Esophagus muscularis mucosa (tissue), 4 donors: ENCODE measurements at places on chromosomes 11 and 22. TPM values are rescaled to one million over a fixed set of nuclear protein-coding genes. Genes with fewer than 3 reads are reported as not detected.
A peak's percentile ranks its signal among the peaks of the same experiment; 100 is the strongest.

DNA sequence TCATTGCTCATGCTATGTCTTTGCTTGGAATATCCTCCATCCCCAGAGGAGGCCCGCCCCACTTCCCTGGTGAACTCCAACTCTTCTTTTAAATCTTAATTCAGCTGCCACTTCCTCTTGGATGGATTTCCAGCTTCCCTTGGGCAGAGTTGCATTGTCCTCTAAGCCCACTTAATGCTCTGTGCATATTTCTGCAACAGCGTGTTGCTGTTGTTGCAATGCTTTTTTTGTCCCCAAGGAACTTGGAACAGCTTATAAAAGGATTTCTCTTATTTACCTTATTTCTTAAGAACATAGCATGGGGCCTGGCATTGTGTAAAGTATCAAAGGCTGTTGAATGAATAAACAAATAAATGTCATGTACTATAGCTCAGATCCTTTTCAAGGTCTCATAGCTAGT is 507.4 kb downstream of the METTL15 start:
- H3K27me3 ChIP-seq: no peaks in the 10 kb centered on the region
- H3K36me3 ChIP-seq: no peaks in the 10 kb centered on the region
- no peak for DNase-seq
- H3K27ac ChIP-seq: no peak overlapping the region
- no peaks in the 10 kb centered on the region for H3K4me1 ChIP-seq

DNA sequence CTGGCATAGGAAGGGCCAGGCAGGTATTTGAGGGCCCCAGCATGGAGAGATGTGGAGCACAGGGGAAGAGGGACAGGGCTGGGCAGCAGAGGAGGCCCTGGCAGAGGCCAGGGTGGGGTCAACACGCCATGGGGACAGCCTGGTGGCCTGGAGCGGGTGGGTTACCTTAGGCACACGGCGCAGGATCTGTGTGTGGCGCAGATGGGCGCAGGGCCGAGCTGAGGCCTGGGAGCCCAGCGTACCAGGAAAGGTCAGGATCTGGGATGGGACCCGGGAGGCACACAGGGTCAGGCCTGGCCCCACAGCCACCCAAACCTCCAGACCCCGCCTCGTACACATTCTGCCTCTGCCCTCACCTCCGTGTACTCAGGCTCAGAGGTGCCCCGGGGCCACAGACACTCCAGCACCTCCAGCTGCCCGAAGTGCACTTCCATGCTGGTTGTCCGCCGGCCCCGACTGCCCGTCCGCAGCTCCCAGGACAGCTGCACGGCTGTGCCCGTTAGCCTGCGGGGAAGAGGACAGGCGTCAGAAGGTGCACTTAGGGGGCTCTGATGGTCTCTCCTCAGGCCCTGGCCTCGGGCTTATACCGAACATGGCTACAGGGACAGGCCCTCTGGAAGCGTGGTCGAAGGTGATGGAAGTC is 6.4 kb downstream of the ATG2A start:
- no peak overlapping the region for H3K4me3 ChIP-seq
- H3K27ac ChIP-seq: no peak overlapping the region
- H3K27me3 ChIP-seq: no peaks in the 10 kb centered on the region
- DNase-seq: no peak

DNA sequence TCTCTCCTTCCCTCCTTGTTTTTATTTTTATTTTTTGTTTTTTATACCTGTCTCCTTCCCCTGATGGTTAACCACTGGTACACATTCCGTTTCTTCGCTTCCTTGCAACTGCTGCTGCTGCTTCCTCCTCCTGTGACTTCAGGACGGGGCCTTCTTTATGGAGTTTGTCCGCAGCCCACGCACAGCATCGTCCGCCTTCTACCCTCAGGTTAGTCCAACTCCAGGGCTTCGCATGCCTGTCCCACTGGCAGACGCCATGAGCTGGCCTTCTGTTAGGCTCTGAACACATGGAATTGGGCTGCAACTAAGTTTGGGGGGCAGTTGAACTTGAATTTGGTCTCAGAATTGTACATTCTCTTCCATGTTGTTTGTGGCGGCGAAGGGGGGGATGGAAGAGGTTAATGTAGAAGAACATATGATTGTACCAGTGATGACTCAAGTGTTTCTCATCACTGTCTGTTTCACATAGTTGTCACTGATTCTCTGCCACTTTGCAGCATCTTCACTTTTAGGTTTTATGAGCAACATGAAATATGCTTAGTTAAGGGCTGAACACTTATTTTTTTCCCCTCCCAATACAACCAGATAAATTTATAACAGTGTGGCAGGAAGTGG is 83.0 kb upstream of the YWHAH start:
- H3K4me1 ChIP-seq: no peaks in the 10 kb centered on the region
- no peaks in the 10 kb centered on the region for H3K27me3 ChIP-seq
- H3K36me3 ChIP-seq: peaks cover 10% of the 10 kb centered on the region
- no peak for DNase-seq
- no peak overlapping the region for H3K4me3 ChIP-seq

GRCh38 chr22:41380993-41381328 is 781 bp upstream of the TEF start:
- H3K27ac ChIP-seq: peak overlapping the region; percentile 99
- peak; percentile 95 for DNase-seq
- H3K27me3 ChIP-seq: no peaks in the 10 kb centered on the region
- H3K36me3 ChIP-seq: peaks cover 6% of the 10 kb centered on the region

- no peaks in the 10 kb centered on the region for H3K27me3 ChIP-seq
- H3K27ac ChIP-seq: no peak overlapping the region
- DNase-seq: no peak
- no peaks in the 10 kb centered on the region for H3K36me3 ChIP-seq
Observed at GRCh38 chr11:21564833-21565682, 627.8 kb upstream of the ANO5 start.

- no peaks in the 10 kb centered on the region for H3K27me3 ChIP-seq
- no peaks in the 10 kb centered on the region for H3K4me1 ChIP-seq
- no peaks in the 10 kb centered on the region for H3K36me3 ChIP-seq
- H3K4me3 ChIP-seq: no peak overlapping the region
- H3K27ac ChIP-seq: no peak overlapping the region
Observed at GRCh38 chr22:17359501-17359900, 9.8 kb upstream of the CECR2 start.

DNA sequence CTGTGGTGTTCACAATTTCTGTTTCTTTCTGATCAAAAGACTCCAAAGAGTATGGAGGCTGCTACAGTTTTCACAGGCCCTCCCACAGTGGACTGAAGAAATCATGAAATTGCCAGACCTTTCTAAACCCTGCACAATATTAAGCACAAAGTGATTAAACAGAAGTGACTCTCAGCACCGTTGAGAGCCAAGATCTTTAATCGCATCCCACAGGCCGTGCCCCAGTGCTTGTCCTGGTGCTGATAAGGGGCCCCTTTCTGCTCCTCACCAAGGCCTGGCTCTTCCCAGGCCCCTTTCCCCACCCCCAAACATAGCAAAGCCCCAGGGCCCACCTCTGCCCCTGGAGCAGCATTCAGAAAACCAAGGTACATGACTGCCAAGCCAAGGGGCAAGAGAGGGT is 57.4 kb upstream of the BMAL1 start:
- DNase-seq: no peak
- H3K27ac ChIP-seq: no peak overlapping the region
- no peaks in the 10 kb centered on the region for H3K27me3 ChIP-seq
- H3K36me3 ChIP-seq: no peaks in the 10 kb centered on the region

DNA sequence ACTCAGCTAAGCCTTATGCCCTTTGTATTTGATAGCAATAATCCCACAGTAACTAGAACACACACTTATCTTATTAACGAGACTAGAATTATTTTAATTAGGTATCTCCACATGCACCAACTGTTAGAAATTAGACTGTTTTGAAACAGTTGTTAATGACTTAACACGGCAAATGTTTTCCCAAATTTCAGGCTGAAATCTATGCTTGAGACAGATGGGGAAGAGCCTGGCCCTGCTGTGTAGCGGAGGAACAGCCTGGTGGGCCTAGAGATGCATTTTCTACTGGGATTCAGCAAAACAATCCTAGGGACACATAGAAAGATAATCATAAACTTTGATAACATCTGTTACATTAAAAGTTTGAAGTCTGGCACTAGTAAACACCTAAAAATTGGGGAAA is 273.4 kb downstream of the TTC28 start:
- peaks cover 16% of the 10 kb centered on the region for H3K4me1 ChIP-seq
- H3K4me3 ChIP-seq: no peak overlapping the region
- H3K27me3 ChIP-seq: no peaks in the 10 kb centered on the region
- H3K27ac ChIP-seq: no peak overlapping the region
- no peaks in the 10 kb centered on the region for H3K36me3 ChIP-seq

DNA sequence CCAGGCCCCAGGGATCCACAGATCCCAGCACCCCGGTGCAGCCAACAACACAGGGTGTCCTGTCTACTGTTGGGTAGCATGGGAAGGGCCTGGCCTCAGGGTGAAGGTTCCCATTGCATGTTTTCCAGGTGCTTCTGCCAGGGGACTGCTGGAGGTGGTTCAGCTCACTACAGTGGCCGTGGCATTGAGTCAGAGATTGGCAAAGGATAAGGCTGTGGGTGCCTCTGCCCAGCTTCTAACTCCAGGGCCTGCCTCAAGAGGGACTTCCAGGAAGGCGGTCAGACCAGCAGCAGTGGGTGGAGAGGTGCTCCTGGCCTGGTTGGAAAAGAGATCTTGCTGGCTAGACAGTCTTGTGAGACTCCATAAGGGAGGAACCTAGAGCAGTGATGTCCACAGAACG is 20.9 kb downstream of the CSNK1E start:
- no peak overlapping the region for H3K4me3 ChIP-seq
- no peak for DNase-seq
- peaks cover 22% of the 10 kb centered on the region for H3K4me1 ChIP-seq
- H3K27me3 ChIP-seq: no peaks in the 10 kb centered on the region

GRCh38 chr11:62556875-62557631 is 10.4 kb upstream of the AHNAK start:
- peaks cover 92% of the 10 kb centered on the region for H3K4me1 ChIP-seq
- H3K27ac ChIP-seq: peak overlapping the region; percentile 96
- H3K27me3 ChIP-seq: no peaks in the 10 kb centered on the region
- H3K36me3 ChIP-seq: peaks cover 29% of the 10 kb centered on the region
- peak overlapping the region; percentile 21 for H3K4me3 ChIP-seq

GRCh38 chr22:37701141-37701786 is 4.4 kb downstream of the TRIOBP start:
- no peaks in the 10 kb centered on the region for H3K27me3 ChIP-seq
- H3K36me3 ChIP-seq: no peaks in the 10 kb centered on the region
- DNase-seq: no peak
- H3K4me1 ChIP-seq: peaks cover 7% of the 10 kb centered on the region
- H3K4me3 ChIP-seq: no peak overlapping the region

DNA sequence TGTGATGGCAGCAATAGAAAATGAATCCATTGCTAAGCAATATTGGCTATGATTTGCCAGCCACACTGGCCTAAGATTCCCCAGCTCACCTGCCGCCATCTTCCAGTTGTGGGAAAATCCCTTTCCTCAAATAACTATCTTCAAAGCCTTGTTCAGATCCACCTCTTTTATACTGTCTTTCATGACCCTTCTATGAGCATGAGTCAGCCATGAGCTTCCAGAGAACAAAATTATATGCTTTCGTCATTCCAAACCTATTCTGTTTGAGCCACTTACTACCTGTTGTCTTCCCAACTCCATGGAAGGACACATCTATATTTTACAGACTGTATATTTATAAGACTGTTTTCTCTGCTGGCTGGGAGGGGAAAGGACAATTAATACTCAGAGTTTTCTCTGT is 25.0 kb upstream of the PRSS23 start:
- no peaks in the 10 kb centered on the region for H3K4me1 ChIP-seq
- H3K27ac ChIP-seq: no peak overlapping the region
- no peak overlapping the region for H3K4me3 ChIP-seq
- H3K36me3 ChIP-seq: no peaks in the 10 kb centered on the region
- DNase-seq: peak; percentile 77
- H3K27me3 ChIP-seq: no peaks in the 10 kb centered on the region

GRCh38 chr11:10080138-10080537 is 213.9 kb downstream of the SBF2 start:
- no peak overlapping the region for H3K4me3 ChIP-seq
- H3K4me1 ChIP-seq: peaks cover 17% of the 10 kb centered on the region
- H3K27ac ChIP-seq: no peak overlapping the region
- H3K27me3 ChIP-seq: no peaks in the 10 kb centered on the region
- no peaks in the 10 kb centered on the region for H3K36me3 ChIP-seq

DNA sequence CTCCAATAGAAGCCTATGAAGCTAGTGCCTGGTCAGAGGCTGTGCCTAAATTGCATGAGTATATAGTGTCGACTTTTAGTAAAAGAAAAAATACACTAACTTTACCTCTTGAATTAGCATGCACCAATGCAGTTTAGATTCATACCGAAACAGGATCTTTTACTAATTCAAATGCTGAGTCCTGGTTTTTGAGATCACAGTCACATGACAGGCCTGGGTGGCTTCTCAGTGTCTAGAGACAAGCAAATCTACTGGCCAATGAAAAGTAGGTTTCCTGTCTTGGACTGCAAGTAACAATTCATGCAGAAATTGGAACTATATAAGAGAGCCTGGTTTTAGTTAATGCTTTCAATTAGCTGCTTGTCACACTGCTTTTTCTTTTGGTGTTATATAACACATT is 7.2 kb downstream of the ARHGEF12 start:
- H3K36me3 ChIP-seq: no peaks in the 10 kb centered on the region
- no peaks in the 10 kb centered on the region for H3K27me3 ChIP-seq
- no peak overlapping the region for H3K27ac ChIP-seq
- no peak for DNase-seq

DNA sequence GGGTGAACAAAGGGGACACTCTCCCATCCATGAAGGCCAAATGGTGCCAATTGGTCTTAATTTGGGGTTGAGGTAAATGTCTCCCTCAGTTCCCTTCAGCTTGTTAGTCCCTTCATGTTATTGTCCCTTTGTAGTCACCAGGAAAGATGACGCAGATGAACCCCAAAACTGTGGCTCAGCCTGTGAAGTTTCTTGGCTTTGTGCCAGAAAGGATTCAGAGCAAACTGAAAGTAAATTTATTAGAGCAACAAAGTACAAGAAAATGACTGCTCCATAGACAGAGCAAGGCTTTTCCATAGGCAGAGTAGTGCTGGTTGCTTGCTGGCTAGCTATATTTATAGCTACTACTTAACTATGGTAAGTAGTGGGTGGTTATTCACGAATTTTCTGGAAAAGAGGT is 16.7 kb downstream of the OR4C3 start:
- H3K4me3 ChIP-seq: no peak overlapping the region
- no peaks in the 10 kb centered on the region for H3K36me3 ChIP-seq
- no peak for DNase-seq

- no peaks in the 10 kb centered on the region for H3K4me1 ChIP-seq
- no peak for DNase-seq
- peaks cover 46% of the 10 kb centered on the region for H3K36me3 ChIP-seq
- no peak overlapping the region for H3K4me3 ChIP-seq
Observed at GRCh38 chr11:74002832-74003231, 6.1 kb downstream of the UCP3 start.

GRCh38 chr11:2266586-2267305 is 3.6 kb downstream of the ASCL2 start:
- no peaks in the 10 kb centered on the region for H3K36me3 ChIP-seq
- peaks cover 29% of the 10 kb centered on the region for H3K27me3 ChIP-seq
- H3K4me3 ChIP-seq: no peak overlapping the region
- H3K27ac ChIP-seq: no peak overlapping the region
- peaks cover 21% of the 10 kb centered on the region for H3K4me1 ChIP-seq
- peak; percentile 86 for DNase-seq

CCDC73 gene
- not detected for total RNA-seq

NRGN gene
- 1.4 TPM for total RNA-seq

UBE2L6 gene
- 15.8 TPM for total RNA-seq

OR52E8 gene
- total RNA-seq: not detected

TNNT3 gene
- total RNA-seq: 6.0 TPM

OR6T1 gene
- total RNA-seq: not detected
